Activated CD4-positive, alpha-beta T cell treated with anti-CD3 and anti-CD28 coated beads, Interleukin-2, amount 50 U/mL, for 48 hours (primary cell): ENCODE measurements at places on chromosomes 11 and 22.

GRCh38 chr11:68212421-68213134 is 518 bp downstream of the KMT5B start:
- DNase-seq: peak; percentile 63

- peak; percentile 39 for DNase-seq
Observed at GRCh38 chr11:44726283-44727113, at the start of gene TSPAN18. Gene TSPAN18, plus strand, starts transcription at chr11:44726962. Its CDS starts 179,455 bp downstream, at chr11:44906417.

DNA sequence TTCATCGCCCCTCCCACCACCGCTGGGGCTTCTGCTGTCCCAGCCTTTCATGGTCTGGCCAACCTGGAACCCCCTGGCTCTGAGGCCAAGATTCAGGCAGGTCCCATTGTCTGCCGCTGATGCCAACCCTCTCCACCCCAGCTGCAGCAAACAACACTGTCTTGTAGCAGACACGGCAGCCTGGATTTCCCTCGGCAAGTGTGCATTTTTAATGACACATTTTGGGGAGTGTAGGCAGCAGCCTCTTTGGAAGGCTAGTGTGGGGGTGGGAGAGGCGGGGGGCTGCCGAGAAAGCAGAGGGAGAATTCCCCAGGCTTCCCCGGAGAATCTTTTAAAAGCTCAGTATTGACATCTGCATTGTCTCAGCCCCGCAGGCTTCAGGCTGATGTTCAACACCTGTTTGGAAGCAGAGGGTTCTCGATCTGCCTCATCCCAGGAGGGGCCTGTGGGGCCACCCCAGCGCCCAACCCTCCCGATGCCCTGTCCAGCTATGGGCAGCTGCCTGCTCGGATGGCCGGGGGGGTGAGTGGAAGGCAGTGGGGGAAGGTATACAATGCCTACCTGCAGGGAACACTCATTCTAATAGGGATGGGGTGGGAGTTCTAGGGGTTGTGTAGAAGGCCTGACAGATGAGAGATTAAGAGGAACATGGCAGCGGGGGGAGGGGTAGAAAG is 41.5 kb downstream of the NECTIN1 start:
- DNase-seq: no peak

- no peak for DNase-seq
Observed at GRCh38 chr11:94117871-94118270, 10.8 kb upstream of the PANX1 start.

DNA sequence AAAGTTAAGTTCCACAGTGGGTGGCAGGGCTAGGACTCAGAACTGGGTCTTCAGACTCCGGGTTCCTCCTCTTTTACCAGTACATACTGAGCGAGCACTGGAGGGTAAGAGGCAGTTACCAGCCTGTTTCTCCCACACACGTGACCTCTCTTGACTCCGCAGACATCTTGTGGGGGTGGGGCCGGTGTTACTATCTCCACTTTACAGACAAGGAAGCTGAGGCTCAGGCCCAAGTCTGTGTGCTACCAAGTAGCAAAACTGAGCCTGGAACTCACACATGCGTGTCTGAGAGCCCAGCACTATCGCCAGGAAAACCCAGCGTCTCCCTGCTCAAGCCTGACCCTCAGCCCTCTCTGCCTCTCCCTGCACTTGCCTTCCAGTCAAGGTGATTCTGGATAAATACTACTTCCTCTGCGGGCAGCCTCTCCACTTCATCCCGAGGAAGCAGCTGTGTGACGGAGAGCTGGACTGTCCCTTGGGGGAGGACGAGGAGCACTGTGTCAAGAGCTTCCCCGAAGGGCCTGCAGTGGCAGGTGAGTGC is 16.0 kb upstream of the SMIM35 start:
- no peak for DNase-seq

- no peak for DNase-seq
Observed at GRCh38 chr11:89168396-89168795, 9.3 kb upstream of the TYR start.

DNA sequence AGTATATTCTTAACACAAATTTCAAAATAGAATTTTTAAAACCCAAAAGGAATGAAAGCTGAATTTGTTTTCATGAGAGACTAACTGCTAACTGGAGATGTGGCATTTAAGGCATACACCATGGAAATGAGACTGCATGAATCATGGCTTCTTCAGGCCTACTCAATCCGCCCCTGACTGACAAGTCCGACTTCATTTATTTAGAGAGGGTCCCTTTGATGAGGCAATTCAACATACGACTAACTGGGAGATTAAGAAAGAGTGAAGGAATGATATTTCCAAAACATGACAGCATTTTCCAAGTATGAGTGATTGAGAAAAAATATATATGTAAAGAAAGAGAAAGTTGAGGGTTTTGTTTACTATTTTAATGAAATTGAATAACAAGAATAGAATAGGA is 720.1 kb downstream of the DLG2 start:
- DNase-seq: no peak

- DNase-seq: peak; percentile 33
Observed at GRCh38 chr11:102345904-102346303, 1.1 kb upstream of the BIRC2 start.

DNA sequence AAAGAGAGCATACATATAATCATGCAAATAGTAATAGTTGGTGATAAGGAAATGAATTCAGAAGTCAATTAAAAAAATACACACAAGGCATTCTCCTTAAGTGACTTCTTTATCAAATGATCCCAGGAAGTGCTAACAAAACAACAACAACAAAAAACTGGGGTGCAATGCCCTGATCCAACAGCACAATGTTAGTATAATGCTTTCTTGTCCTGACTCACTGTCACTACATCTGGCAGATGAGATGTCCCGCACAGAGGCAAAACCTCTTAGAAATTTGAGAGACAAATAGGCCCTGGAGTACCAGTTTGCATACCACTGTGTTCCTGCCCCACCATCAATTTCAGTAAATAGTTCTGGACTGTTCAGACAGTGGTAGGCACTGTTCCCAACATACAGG is 11.0 kb upstream of the AMBRA1 start:
- DNase-seq: no peak

- no peak for DNase-seq
Observed at GRCh38 chr11:3710485-3711259, 39.5 kb upstream of the CHRNA10 start.
